ENCODE measurements at places on chromosomes 16 and 17. TPM values are rescaled to one million over a fixed set of nuclear protein-coding genes. Genes with fewer than 3 reads are reported as not detected.

DNA sequence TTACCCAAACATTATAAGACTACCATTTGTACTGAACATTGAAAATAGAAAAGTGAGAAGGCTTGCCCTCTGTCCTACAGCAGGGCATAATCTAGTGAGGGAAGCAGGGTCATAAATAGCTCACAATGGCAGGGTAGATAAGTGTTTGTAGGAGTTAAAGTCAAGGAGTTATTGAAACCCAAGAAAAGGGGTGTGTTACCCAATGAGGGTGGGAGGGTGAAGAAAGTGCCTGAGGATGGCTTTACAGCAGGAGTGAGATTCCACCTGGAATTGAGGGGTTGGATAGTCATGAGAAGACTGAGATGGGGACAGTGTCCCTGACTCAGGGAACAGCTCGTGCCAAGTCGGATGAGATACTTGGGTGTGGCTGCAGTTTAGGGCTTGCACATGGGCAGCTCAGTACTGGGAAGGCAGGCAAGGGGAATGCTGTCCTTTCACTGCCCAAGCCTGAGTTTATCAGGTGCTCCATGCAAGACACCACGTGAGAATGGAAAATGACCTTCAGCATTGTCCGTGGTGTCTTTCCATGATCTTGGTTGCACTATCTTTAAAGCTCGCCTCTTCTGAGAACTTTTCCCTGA, 393.2 kb upstream of the MAF start:
- H3K4me3 ChIP-seq, result no peak overlapping the region
- peaks cover 11% of the 10 kb centered on the region for H3K4me1 ChIP-seq
- H3K36me3 ChIP-seq, result no peaks in the 10 kb centered on the region
- no peak for DNase-seq

DNA sequence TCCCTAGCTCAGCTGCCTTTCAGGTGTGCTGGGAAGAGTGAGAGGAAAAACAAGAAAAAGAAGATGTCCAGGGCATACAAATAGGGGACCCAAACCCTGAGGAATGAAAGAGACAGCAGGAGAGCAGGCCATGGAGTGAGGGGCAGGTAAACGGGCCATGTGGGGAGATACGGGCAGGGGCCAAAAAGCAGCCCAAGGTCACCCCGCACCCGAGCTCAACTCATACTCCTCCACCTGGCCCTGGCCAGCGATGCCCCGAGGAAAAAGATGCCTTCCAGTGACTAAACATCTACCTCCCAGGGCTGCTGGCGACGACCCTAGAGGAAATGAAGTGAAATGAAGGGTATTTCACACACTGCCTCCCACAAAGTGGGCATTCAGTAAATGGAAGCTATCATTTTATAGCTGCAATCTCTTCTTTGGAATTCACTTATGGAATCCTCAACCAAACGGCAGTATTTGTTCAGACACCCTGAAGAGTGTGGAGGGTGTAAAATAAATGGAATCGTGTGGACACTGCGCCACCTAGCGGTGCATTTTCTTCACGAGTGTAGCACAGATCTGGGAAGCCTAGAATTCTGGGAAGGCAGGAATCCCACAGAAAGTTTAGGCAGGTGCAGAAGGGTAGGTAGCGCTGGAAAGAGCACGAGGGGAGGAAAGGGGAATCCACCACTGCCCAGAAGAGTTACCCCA, 14.9 kb downstream of the ELAC2 start:
- H3K4me1 ChIP-seq, result no peaks in the 10 kb centered on the region
- no peak overlapping the region for H3K4me3 ChIP-seq
- H3K27me3 ChIP-seq, result no peaks in the 10 kb centered on the region
- DNase-seq, result peak; percentile 78

DNA sequence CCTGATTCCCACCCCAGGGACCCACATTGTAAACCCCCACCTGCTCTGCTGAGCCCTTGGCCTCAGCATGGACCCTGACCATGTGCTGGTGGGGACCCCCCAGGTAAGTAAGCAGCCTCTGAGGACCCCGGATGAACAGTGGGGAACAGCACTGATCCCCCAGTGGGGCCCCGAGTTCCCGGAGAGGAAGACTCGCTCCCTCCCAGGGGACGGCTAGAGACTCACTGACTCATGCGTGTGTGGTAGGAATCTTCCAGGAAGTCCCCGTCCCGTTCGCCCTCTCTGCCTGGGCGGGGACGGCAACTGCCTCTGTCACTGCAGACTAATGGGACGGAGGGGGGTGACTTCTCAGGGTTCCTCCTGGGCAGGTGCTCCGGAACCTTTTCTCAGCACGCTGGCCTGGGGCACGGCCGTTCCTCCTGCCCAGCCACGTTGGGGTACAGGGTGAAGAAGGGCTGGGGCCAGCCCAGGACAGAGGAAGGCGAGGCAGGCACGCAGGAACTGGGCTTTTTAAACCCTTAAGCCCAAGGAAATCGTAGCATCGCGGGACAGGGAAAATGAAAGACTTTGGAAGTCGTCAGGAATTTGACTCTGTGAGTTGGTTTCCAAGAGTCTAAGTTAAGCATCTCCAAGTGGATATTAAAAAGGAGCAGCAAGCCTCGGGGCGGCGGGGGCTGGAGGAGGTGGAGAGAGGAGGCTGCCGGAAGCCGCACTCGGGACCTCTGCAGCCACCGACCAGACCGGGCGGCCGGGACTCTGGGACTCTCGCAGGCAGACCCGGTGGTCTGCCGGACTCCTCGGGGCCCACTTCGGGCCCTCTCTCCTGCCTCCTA, 178.7 kb downstream of the SEC14L1 start:
- peak; percentile 90 for DNase-seq
- peaks cover 46% of the 10 kb centered on the region for H3K4me1 ChIP-seq
- peak overlapping the region; percentile 88 for H3K4me3 ChIP-seq
- peak overlapping the region; percentile 89 for H3K27ac ChIP-seq

DNA sequence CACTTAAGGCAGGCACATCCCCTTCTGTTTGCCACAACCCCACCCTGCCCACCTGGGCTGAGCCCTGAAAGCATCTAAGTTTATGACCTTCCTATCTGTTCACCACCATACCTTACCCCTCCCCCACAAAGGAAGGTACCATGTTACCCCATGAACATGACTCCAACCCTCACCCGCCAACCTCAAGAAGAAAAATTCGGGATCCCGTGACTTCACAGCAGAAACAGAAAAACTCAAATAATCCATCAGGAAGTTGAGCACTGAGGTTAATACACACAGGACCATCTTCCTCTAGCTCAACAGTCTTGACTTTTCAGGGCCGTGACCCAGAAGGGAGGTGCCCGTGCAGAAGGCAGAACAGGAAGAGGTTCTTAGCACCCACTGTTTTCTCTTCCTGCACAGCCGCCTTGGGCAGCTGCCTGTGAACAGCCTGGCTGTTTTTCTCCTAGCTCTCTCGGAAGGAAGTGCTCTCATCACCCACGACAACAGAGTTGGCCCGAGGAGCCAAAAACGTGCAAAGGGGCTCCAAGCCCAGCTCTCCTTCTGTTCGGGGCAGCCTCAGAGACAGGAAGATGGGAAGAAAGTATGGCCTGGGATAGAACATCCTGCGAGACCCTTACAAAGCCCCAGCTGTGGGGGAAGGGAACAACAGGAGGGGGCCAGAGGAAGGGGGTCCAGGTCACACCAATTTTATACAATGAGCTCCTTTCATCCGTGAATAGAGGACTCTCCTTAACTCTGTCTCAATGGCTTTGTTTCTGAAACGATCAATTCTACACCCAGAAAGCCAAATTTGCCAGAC, 101.1 kb downstream of the XYLT1 start:
- H3K27me3 ChIP-seq, result no peaks in the 10 kb centered on the region
- no peak overlapping the region for H3K27ac ChIP-seq
- H3K4me3 ChIP-seq, result no peak overlapping the region
- no peaks in the 10 kb centered on the region for H3K4me1 ChIP-seq
- no peaks in the 10 kb centered on the region for H3K36me3 ChIP-seq
- DNase-seq, result no peak

GRCh38 chr16:49158029-49158642, 123.5 kb downstream of the CBLN1 start:
- no peak overlapping the region for H3K4me3 ChIP-seq
- H3K27me3 ChIP-seq, result no peaks in the 10 kb centered on the region
- H3K27ac ChIP-seq, result no peak overlapping the region
- H3K4me1 ChIP-seq, result no peaks in the 10 kb centered on the region

- H3K4me1 ChIP-seq, result peaks cover 11% of the 10 kb centered on the region
- no peak overlapping the region for H3K4me3 ChIP-seq
- no peaks in the 10 kb centered on the region for H3K27me3 ChIP-seq
- no peak for DNase-seq
Measured at GRCh38 chr17:11932337-11932898, 64.9 kb downstream of the ZNF18 start.

DNA sequence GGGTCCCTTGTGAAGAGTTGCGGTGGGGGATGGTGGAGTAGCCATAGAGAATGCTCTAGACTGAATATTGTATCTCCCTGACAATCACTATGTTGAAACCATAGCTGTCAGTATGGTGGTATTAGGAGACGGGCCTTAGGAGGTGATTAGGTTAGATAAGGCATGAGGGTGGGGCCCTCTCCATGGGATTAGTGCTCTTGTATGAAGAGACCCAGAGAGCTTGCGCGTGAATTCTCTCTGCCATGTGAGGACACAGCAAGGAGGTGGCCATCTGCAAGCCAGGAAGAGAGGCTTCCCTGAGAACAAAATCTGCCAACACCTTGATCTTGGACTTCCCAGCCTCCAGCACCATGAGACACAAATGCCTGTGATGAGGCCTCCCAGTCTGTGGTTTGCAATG, 34.5 kb upstream of the MGAT5B start:
- DNase-seq, result no peak
- peaks cover 9% of the 10 kb centered on the region for H3K4me1 ChIP-seq
- H3K27ac ChIP-seq, result no peak overlapping the region
- no peaks in the 10 kb centered on the region for H3K27me3 ChIP-seq
- H3K36me3 ChIP-seq, result no peaks in the 10 kb centered on the region

- H3K27ac ChIP-seq, result no peak overlapping the region
- DNase-seq, result no peak
- no peaks in the 10 kb centered on the region for H3K27me3 ChIP-seq
- no peak overlapping the region for H3K4me3 ChIP-seq
Measured at GRCh38 chr16:84780544-84781376, 39.0 kb upstream of the CRISPLD2 start.

- H3K4me3 ChIP-seq, result no peak overlapping the region
- H3K4me1 ChIP-seq, result no peaks in the 10 kb centered on the region
- no peaks in the 10 kb centered on the region for H3K36me3 ChIP-seq
Measured at GRCh38 chr16:55101026-55101425, 170.4 kb downstream of the IRX5 start.

GRCh38 chr17:14372461-14372860, 71.6 kb downstream of the HS3ST3B1 start:
- H3K4me3 ChIP-seq, result no peak overlapping the region
- H3K36me3 ChIP-seq, result no peaks in the 10 kb centered on the region
- H3K27ac ChIP-seq, result no peak overlapping the region
- no peaks in the 10 kb centered on the region for H3K27me3 ChIP-seq
- no peak for DNase-seq
- peaks cover 10% of the 10 kb centered on the region for H3K4me1 ChIP-seq

DNA sequence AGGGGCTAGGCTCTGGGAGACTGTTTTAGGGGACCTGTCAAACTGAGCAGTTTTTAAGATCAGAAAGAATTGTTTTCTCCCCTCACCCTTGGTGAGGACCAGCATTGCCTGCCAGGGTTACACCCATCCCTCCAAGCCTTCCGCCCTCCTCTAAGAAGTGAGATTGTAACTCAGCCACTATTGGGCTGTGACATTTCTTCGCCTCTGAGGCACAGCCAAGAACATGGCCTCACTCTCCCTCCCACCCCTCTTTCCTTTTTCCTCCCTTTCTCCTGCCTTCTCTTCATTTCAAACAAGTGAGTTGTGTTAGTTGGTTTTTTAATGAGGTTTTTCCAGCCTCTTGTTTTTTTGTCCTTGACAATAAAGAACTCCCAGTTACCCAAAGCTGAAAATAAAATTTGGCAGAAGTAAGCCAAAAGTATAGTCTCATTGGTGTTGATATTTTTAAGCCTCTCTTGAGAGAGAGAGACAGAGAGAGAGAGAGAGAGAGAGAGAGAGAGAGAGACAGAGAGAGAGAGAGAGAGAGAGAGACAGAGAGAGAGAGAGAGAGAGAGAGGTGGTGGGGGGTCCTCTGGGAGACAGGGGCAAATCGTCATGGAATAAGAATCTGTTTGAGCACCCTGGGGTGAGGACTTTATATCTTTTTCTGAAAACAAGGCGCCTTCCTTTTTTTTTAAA, 77.2 kb upstream of the TBX2 start:
- DNase-seq, result no peak
- peaks cover 6% of the 10 kb centered on the region for H3K36me3 ChIP-seq
- H3K27me3 ChIP-seq, result no peaks in the 10 kb centered on the region

DNA sequence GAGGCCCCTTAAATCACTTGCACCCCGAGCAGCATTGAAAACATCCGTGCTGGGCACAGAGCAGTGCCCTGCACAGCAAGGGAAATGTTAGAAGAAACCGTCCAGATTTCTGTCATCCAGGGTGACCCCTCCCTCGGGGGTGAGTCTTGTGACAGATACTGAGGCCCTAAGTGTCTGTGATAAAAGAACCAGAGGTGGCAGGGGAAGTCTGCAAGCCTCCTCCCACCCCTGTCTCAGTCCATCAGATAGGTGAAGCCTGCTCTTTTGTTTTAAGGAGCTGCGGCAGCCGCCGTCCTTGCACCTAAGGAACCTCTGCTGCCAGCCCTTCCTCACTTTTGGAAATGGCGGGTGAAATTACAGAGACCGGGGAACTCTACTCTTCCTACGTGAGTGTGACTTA, 845 bp upstream of the NAT9 start:
- peak overlapping the region; percentile 100 for H3K4me3 ChIP-seq
- H3K27ac ChIP-seq, result peak overlapping the region; percentile 98

GRCh38 chr17:50079334-50080095, 15.6 kb upstream of the PDK2 start:
- no peak overlapping the region for H3K4me3 ChIP-seq
- peak; percentile 74 for DNase-seq
- no peaks in the 10 kb centered on the region for H3K27me3 ChIP-seq
- peaks cover 96% of the 10 kb centered on the region for H3K36me3 ChIP-seq

GRCh38 chr16:87806261-87806640, 40.5 kb upstream of the KLHDC4 start:
- peaks cover 37% of the 10 kb centered on the region for H3K4me1 ChIP-seq
- peak; percentile 53 for DNase-seq
- peak overlapping the region; percentile 96 for H3K27ac ChIP-seq

GRCh38 chr17:8997994-8998628, 23.2 kb upstream of the NTN1 start:
- no peaks in the 10 kb centered on the region for H3K36me3 ChIP-seq
- no peak overlapping the region for H3K27ac ChIP-seq
- peaks cover 5% of the 10 kb centered on the region for H3K4me1 ChIP-seq
- peak; percentile 60 for DNase-seq
- H3K27me3 ChIP-seq, result no peaks in the 10 kb centered on the region

GRCh38 chr17:78957128-78957527, 22.6 kb downstream of the LGALS3BP start:
- H3K4me3 ChIP-seq, result no peak overlapping the region
- no peaks in the 10 kb centered on the region for H3K27me3 ChIP-seq
- H3K27ac ChIP-seq, result no peak overlapping the region
- no peak for DNase-seq

Gene HEATR9
- not detected for total RNA-seq

Gene KREMEN2
- total RNA-seq, result not detected

Gene LPCAT2
- total RNA-seq, result 11.7 TPM

Gene ERAL1
- total RNA-seq, result 51.6 TPM

Measured in MCF 10A (cell line).